Kasumi-1 (cell line): ENCODE measurements at places on chromosomes 5 and 9.
A peak's percentile ranks its signal among the peaks of the same experiment; 100 is the strongest.

DNA sequence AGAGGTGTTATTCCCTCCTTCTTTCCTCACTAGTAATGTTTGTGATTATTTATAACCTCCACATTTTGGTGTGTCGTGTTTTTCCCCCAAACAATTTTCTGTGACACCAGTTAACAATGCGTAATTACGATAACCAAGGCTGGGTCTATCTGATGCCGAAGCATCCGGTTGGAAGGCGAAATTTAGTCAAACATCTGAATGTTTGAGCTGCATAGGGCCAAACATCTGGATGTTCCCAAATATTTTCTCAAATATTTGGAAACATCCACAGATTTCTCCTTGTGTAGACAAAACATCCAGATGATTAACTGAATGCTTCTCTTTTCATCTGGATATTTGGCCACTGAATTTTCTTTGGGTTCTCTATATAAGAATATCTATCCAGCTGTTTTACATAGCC is 371.7 kb downstream of the NFIB start:
- no peak for DNase-seq

- no peak for DNase-seq
Measured at GRCh38 chr9:78557540-78557939, 260.6 kb downstream of the PSAT1 start.

DNA sequence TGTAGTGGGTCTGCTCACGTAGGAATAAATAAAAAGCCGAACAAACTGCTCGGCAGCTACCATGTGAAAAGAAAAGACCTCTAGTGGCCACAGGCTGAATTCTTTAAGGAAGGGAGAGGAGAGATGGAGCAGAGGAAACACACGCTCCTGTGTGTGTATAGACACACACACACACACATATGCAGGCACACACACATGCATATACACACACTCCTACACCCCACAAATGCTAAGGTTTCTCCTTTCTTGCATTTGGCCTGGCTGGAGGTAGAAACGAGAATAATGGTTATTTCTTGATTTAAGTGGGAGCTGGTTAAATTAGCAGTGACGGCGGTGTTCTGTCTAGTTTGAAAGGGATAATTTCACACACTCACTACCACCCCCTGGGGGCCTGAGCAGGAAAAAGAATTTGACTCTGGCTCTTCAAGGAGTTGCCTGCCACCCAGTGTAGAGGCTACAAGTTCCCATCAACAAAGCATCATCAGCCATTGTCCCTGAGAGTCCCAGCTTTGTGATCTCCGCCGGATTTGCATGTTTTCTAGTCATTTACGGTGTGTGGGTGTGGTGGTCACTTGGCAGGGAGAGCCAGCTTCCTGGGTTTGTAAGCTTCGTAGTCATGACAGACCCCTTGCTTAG is at the start of gene INSYN2B:
Gene INSYN2B, minus strand, starts transcription at position 78 of the 636 bp plus-strand sequence. CDS start 96,597 bp downstream, outside the sequence.
- DNase-seq = peak; percentile 76

GRCh38 chr5:53560028-53560427 is 411 bp upstream of the NDUFS4 start:
- no peak for DNase-seq

- no peak for DNase-seq
Measured at GRCh38 chr9:95595721-95596295, 79.0 kb upstream of the PTCH1 start.
